ENCODE measurements at places on chromosomes 2 and 18. TPM values are rescaled to one million over a fixed set of nuclear protein-coding genes. Genes with fewer than 3 reads are reported as not detected.
A peak's percentile ranks its signal among the peaks of the same experiment; 100 is the strongest.

The ZC3H6 gene
- 16.0 TPM for total RNA-seq

The COL5A2 gene
- 130 TPM for total RNA-seq

GRCh38 chr2:190984595-190984994 is 29.4 kb downstream of the STAT1 start:
- DNase-seq = no peak

The CD8B gene
- 0.37 TPM for total RNA-seq

DNA sequence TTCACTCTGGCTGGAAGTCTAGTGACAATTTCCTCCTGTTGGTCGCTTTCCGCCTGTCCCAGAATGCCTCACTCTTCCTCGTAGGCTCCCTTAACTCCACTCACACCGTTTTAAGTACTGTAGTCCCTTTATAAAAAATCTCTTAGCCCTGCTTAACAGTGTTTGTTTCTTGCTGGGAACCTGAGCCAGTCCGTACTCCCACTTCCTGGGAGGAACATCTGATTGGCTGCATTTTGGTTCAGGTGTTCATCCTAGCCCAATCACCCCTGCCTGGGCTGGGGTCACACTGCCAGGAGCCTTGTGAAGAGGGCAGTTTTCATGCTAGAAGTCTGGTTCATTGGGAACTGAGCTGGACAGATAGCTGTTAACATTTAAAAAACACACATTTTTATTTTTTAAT is 25.6 kb upstream of the TOGARAM2 start:
- DNase-seq = peak; percentile 38

DNA sequence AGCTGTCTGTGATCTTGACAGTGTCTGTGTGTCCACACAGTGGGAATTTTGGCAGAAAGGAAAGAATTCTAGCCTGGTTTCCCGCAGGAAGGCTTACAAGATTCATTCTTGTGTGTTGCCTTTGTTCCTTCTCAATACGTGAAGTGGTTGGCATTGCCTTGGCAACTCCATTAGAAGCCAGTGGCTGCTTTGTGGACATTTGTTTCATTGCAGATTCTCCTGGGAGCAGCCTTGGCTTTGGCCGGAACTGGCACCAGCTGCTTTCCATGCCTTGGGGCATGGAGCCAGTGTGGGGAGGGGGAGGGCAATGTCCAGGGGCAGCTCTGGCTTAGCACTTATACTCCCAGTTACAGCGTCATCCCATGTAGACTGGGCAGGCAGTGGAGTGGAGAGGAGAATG is 39.4 kb downstream of the KIF5C start:
- DNase-seq = no peak

DNA sequence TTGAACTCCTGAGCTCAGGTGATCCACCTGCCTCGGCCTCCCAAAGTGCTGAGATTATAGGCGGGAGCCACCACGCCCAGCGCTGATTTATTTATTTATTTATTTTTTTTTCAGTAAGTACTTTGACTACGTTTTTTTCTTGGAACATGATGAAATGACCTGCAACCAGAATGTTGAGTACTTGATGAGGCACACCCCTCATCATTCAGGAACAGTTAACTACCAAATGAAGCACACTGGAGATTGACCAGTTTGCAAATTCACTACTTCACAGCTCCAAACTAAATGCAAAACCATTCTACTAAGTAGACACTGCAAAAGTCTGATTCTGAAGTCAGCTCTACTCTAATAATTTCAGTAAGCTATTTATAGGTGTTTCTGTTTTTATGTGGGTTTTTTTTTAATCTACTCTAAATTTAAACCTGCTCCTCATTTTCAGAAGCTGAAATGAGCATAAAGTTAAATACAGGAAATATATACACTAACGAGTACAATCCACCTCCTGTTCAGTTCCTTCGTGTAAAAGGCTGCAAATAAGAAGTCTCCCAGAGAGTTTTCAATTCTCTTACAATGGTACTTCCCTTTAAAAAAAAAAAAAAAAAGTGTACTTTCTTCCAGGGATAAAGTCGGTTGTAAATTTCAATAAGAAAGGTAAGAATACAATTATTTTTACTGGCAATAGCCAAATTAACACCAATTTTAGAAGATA is 1.4 kb downstream of the GFPT1 start:
- no peak for DNase-seq

- DNase-seq = no peak
These were observed 15.6 kb upstream of the RMND5A start for GRCh38 chr2:86704459-86704971.

The TNFRSF11A gene
- 1.2 TPM for total RNA-seq

- DNase-seq = no peak
These were observed 56.5 kb downstream of the CCBE1 start for GRCh38 chr18:59640721-59641120.

DNA sequence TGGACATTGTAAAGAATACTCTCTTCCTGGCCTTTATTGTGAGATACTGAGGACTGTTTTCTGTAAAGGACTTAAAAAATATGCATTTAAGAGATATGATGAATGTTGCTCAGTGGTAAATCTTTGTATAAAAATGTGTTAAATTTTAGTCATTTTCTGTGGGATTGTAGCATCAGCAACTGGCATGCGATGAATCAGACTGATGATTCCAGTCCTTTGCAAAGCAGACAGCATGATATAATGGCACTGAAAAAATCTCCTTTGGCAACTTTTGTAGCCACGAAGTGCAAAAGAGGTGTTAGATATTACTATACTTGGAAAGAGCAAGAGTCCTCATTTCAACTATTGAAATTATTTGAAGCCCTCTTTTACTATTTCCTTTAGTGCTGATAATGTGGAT is 678.7 kb downstream of the PLCL1 start:
- DNase-seq = no peak

DNA sequence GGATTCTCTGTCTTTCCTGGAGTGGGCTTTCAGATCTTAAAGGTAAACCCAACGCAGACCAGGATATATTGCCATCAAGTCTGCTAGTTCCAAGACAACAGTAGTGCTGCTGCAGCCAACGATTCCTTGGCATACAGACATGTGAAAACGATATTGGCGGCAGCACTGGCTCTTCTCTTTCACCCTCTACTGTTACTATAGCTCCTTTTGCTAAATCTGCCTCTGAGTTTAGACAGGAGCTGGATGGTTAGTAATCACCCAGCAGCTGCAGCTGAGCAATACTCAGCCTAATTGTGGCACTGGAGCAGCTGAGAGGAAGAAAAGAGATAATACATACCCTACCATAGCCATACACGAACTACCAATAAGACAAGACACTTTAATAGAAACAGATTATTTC is 4.0 kb downstream of the YES1 start:
- DNase-seq = no peak

The KATNAL2 gene
- total RNA-seq = 20.2 TPM

DNA sequence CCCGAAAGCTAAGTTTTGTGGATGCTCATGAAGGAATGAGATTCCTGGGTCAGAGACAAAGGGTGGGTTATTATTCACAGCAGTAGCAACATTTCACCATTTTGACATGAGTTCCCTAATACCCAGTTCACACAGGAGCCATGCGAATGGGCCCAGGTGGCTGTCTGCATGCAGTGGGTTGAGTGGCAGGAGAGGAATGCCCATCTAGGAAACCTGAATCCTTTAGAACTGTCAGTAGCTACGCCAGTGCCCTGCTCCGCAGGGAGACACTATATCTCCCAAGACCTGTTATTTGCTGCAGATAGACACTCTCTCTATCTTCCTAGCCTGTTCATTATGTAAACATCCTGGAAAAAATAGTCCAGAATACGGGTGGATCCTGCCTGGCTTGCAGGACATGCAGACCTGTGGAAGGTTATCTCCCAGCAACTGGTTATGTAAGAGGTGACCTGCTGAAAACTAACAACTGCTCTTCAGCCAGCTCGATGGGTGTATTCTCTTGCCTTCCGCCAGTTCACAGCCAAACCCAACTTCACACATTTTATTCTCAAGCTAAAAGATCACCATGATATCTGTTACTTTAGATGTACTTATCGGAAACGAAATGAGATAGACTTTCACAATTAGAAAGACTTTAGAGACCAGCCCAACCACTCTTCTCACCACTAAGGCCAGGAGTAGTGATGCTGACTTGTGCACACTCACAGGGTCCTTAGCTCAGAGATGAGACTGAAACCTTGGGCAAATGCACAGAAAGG is 59.1 kb downstream of the MBP start:
- DNase-seq = no peak

DNA sequence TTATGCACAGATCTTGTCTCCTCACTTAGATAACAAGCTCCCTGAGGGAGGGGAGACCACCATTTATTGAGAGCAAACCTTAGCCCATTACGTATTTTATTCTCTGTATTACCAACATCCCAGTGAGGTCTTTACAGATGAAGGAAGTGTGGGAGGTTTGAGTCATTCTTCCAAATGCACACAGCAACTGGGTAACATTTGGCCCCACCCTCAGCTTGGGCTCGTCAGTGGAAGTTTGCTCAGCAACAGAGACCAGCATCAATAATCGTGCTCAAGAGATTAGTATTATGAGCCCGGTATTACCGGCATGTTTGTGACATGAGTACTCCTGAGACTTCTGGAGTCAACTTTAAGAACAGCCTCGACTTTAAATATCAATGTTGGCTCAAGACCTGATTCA is 168.6 kb downstream of the ETAA1 start:
- no peak for DNase-seq

The SOX11 gene
- 26.6 TPM for total RNA-seq

DNA sequence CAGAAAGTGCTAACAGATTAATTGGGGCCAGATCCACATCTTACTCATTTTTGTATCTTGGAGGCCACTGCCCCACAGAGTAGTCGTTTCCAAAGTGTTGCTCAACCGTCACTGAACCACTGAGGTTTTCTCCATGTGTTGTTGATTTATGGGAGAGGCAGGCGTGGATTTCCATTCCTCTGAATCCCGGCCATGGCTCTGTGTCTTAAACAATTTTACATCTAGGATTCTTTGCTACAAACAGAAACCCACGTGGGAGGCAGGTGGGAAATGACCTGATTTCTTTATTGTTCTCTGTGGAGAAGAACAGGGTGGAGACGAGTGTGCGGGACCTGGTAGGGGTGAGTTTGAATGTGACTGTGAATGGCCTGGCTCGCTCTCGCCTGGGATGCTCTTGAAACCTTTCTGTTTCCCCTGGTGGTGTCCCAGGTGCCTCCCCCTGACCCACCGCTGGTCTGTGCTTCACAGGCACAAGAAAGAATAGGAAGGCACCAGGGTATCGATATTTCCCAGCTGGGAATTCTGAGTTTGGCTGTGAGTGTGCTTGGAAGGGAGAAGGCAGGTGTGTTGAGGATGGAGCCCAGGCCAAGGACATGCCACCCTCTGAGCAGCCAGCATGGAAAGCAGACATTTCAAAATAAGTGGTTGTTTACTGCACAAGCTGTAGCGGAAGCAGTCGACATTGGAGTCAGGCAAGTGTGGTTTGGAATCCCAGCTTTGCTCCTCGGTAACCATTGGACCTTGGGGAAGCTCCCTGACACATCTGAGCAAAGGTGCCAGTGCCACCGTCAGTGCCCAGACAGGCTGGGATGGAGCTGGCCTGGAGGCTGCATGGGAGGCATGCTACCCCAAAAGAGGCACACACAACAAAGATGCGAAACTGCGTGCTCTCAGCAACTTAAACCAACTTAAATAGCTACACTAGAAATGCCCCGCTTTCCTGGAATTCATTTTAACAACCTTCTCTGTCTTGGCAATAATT is 50.0 kb downstream of the LPIN1 start:
- DNase-seq = no peak

GRCh38 chr2:188897096-188897495 is 77.1 kb upstream of the COL3A1 start:
- DNase-seq = no peak

- no peak for DNase-seq
These were observed 308.3 kb downstream of the TSN start for GRCh38 chr2:122063716-122064115.

DNA sequence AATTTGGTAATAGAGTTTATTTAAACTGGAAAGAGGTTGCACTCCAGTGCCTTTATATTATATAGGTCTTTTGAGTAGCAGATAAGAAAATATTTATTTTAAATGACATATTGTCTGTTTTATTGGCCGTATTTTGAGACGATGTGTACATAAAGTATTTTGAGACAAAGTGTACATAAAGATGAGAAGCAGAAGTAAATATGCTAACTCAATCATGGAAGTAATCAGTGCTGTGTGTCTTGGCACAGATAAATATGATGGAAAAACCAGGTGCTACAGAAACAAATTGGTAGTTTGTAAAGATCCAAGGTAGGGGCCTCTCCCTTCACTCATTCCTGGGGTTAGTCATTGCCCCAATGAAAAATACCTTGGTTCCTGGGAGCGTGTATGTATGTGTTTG is 382.9 kb downstream of the DSEL start:
- no peak for DNase-seq

The SGPP2 gene
- not detected for total RNA-seq

- DNase-seq = no peak
These were observed 17.7 kb downstream of the CPLX4 start for GRCh38 chr18:59300676-59301285.

GRCh38 chr2:43032213-43033015 is 194.0 kb downstream of the ZFP36L2 start:
- DNase-seq = peak; percentile 35

All from H7 (cell line).